ENCODE measurements at places on chromosomes 7 and 10. TPM values are rescaled to one million over a fixed set of nuclear protein-coding genes. Genes with fewer than 3 reads are reported as not detected.

The DLX6 gene
- total RNA-seq, result not detected

The TRPV6 gene
- not detected for total RNA-seq

The GDF2 gene
- total RNA-seq, result not detected

The TRPV5 gene
- total RNA-seq, result not detected
